ENCODE measurements at places on chromosomes 16 and 17.

GRCh38 chr16:10521681-10522274 lies 58.6 kb downstream of the EMP2 start:
- no peak for DNase-seq

- DNase-seq, result no peak
These were observed 23.3 kb downstream of the PHF12 start for GRCh38 chr17:28928061-28928460.

DNA sequence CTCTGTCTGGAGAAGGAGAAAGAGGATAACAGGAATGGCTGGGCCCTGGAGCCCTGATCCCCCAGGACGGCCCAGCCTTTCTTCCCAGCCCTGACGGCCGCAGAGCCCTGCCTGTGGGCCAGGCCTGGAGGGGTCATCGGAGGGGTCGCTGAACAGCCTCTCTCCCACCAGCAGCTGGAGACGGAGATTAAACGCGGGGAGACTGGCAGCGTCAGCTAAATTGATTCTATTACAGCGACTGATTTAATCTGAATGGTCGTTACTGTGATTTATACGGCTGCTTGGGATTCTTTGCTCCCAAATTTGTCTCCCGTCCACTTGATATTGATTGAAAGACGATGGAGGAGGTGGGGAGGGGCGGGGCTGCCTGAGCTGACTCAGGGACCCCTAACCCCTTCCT lies 7.1 kb upstream of the CDH15 start:
- DNase-seq, result no peak

GRCh38 chr16:31466381-31466841 lies 5.5 kb upstream of the TGFB1I1 start:
- DNase-seq, result no peak

DNA sequence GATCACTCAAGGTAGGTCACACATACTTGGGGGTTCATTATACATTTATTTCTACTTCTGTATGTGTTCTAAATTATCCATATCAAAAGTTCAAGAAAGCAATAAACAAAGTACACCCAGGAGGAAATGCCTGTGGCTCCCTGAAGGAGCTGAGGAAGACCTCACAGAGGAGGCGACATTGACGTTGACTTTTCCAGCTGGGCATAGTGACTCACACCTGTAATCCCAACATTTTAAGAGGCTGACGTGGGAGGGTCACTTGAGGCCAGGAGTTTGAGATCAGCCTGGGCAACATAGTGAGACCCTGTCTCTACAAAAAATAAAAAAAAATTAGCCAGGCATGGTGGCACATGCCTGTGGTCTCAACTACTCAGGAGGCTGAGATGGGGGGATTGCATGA lies 16.3 kb downstream of the ITGAD start:
- no peak for DNase-seq

DNA sequence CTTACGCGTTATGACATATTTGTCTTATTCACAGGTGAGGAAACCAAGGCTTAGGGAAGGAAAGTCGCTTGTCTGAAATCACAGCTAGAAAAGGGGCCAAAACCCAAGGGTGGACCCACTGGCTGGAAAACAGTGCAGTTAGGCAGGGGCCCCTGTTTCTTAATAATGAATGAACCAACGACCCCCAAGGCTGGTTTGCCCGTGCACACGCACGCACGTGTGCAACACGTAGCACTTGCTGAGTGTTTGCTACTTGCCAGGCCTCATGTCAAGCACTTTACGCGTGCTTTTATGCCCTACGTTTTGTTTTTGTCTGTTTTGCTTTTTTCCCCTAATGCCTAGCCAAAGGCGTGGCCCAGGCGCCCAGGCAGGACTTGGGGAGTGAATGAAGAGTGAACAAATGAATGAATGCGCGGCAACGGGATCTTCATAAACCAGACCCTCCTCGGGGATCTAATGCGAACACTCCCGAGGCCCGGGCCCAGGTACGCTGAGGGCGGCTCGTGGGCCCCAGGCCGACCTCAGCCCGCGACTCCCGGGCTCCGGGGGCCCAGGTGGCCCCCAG lies 571 bp upstream of the USP10 start:
- DNase-seq, result no peak

- no peak for DNase-seq
These were observed 19.2 kb downstream of the TMEM114 start for GRCh38 chr16:8571061-8571596.

DNA sequence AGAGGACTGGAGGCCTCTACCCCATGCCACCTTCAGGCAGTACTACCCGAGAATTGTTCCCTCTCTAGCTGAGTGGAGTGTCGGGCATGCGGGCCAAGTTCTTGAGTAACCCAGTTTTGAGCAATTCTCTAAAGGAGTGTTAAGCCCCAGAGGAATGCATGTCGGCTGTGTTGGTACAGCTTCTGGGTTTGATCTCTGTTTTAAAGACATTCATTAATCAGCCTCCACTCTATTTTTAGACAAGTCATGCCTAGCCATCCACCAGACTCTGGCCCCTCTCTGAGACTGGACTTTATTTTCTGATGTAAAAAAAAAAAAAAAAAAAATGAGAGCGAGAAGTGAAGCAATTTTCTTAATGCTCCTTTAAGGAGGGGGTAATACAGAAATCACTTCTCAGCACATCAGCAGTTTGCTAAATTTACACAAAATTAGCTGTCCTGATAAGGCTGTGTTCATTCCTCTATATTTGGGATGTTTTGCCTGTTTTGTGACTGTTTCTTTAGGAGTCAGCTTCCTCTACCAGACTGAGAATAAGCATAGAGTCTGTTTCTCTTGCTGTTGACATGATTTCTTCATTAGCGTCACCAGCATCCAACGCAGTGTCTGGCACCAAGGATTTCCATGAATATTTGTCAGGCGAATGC lies 88.7 kb downstream of the AXIN2 start:
- DNase-seq, result no peak

DNA sequence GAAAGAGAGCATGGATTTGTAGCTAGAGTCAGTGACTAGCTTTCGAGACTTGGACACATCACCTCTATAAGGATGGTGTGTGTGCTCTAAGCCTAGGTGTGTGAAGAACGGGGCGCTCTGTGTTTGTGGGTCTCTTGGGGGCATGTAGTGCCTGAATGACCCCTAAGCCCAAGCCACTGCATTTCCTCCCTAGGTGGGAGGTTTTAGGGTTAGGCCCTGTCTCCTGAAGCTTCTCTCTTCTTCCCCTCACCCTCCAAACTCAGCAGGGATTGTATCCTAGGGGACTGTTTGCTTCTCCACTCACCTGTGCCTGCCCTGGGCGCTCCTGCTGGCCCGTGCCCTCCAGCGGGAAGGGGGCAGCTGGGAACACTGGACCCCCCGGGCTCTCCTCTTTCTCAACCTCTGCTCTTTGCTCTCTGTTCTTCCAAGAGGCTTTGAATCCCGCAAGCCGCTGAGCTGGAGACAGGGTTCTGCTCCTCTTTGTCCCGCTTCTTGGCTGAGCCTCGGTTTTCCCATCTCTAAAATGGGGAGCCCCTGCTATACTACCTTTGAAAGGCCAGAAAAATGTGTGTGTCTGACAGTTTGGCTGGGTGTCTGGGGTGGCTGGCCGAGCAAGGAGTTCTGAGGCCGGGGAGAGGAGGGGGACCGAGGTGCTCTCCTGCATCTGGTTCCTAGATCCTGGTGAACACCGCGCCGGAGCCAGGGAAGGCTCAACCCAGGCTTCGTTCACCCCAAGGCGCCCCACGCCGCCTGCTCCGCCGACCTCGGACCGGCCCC lies 810 bp downstream of the CYGB start:
- DNase-seq, result no peak

GRCh38 chr17:43644081-43644480 lies 17.6 kb downstream of the MEOX1 start:
- no peak for DNase-seq

GRCh38 chr17:71180801-71181385 lies 939.9 kb upstream of the SOX9 start:
- DNase-seq, result peak; percentile 37

DNA sequence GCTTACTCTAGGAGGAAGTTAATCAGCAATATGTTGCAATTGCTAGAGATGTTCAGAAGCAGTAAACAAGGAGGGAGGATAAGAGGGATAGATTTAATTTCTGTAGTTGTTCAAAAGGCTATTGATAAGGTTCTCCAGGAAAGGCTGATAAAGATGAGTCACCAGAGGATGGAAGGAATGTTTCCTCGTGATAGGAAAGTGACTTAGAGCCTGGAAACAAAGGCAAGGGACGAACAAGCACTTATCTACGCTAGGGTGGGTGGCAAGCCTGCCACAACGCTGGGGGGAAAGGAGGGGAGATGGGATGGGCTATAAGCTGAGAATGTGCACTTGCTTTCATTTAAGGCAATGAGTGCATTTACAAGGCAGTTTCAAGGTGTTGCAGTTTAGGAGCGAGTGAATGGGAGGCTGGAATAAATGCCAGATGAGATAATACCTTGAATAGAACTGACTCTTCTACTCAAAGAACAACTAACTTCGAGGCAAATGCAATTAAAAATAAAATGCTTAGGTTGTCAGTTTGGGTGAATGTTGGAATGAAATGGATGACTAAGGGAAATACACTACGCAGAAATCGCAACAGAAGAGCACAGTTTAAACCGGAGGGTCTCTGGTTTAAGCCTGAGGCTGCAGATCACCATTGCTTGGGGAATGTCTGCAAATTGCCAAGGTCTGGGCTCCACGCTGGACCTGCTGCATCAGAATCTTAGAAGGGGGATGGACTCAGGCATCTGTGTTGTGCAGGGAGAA lies 76.0 kb upstream of the RBBP6 start:
- DNase-seq, result no peak

DNA sequence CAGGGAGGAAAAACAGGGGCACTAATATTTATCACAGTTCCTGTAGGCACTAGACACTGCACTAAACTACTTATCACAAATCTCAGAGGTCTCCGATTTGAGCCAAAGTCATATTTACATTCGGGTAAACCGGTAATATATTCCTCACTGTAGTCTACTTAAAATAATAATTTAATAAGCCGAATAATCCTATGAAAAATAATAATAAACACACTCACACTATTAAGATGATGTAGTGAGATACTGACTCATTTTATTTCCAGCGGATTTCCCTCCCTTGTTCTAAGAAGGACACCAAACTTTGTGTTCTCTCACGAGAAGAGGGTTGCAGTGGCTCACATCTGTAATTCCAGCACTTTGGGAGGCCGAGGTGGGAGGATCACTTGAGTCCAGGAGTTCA lies 36.6 kb upstream of the TNRC6A start:
- DNase-seq, result no peak

GRCh38 chr16:86662195-86662594 lies 83.8 kb downstream of the FOXL1 start:
- DNase-seq, result no peak

DNA sequence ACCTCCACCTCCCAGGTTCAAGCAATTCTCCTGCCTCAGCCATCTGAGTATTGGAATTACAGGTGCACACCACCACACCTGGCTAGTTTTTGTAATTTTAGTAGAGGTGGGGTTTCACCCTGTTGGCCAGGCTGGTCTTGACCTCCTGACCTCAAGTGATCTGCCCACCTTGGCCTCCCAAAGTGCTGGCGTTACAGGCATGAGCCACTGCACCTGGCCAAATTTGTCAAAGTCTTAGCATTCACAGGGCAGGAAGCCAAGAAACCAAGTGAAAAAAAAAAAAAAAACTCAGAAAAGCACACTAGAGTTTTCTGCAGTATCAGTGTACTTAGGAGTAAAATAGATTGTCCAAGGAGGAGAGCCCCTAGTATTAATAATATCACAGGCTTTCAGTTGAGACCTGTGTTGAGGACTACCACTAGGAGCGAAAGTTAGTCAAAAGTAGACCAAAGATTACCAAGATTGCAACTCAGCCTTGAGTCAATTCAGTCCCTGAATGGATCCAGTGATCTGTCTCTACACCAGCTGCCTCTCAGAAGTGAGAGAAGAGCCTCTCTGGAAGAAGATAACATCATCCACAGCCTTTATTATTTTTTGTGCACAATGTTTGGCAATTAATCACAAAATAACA lies 159.7 kb downstream of the CEP112 start:
- DNase-seq, result no peak

DNA sequence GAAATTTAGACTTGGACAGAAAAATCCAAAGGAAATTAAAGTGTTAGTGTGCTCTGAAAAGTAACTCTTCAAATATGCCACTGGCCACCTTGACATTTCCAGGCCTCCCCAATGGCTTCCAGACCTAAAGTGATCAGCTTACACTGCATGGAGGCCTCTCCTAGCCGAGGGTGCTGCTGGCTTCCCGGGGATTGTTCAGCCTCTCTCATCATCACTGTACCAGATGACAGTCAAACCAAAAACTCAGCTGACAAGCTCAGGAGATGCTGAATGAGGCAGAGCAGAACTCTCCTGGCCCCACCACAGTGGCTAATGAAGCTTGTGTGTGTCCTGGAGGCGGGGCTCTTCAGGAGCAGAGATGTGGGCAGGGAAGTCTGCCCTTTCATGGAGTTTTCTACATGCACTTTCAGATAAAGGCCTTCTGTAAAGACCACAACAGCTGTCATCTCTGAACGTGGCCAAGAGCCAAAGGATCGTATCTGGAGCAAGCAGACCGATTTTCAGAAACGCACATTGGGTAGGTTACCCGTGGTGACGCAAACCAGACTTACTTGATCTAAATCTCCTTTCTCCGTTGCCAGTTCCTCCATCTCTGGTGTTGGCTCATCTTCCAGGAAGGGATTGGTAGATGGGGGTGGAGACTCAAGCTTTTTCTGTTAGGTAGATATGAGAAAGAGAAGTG lies 113.3 kb downstream of the VPS53 start:
- DNase-seq, result no peak

DNA sequence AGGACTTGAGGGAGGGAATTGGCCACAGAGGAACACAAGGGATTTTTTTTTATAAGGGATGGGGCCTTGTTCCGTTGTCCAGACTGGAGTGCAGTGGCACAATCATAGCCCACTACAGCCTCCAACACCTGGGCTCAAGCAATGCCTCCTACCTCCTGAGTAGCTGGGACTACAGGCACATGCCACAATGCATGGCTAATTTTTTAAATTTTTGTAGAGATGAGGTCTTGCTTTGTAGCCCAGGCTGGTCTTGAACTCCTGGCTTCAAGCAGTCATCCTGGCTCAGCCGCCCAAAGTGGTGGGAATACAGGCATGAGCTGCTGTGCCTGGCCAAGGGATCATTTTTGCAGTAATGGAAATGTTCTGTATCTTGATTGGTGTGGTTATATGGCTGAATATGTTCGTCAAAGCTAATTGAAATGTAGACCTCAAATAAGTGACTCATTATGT lies 56.9 kb downstream of the VMP1 start:
- no peak for DNase-seq

DNA sequence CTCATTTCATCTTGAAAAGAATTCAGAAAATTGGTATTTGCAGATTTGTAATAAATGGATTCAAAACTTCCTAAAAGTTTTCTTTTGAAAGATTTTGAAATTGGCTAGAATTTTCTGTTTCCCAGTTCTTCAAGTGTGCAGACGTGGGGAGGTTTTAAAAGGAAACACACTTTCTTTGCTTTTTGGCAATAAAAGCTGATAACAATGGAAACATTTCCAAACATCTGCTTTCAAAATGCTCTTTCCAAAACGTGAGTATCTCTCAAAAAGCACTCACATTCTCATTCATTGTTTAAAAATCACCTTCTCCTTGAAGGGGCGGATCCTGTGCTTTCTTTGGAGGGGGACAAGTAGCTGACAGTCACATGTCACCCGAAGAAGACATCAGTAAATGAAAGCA lies 8.6 kb upstream of the GSG1L start:
- no peak for DNase-seq

Data from NCI-H1436 treated with DMSO at 0.1 percent for 48 hours (cell line).